Brain (organoid and tissue), 16 donors: ENCODE measurements at places on chromosomes 7 and 10.

DNA sequence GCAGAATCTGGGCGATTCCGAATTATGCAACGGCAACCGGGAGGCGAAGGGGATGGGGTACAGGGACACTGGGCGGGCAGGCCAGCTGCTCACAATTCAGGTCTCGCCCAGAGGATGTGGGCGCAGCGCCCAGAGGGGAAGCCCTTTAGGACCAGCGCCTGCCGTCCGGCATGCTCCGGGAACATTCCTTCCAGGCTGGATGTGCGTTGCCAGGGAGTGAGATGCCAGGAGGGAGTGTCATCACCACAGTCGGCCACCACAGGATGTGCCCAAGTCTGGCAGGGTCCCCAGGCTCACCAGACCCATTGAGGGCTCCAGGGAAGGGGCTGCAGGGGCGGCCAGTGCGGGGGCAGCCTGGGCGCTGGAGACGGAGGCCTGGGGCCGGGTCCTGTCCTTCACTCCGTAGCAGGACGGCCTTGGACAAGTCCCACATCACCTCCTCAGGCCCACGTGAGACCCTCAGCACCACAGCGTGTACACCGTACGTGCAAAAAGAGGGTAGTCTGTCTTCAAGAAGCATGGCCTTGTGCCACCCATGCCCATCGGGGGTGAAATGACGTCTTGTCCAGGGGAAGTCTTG, 63.9 kb downstream of the FOXL3 start:
- peak; percentile 37 for DNase-seq

DNA sequence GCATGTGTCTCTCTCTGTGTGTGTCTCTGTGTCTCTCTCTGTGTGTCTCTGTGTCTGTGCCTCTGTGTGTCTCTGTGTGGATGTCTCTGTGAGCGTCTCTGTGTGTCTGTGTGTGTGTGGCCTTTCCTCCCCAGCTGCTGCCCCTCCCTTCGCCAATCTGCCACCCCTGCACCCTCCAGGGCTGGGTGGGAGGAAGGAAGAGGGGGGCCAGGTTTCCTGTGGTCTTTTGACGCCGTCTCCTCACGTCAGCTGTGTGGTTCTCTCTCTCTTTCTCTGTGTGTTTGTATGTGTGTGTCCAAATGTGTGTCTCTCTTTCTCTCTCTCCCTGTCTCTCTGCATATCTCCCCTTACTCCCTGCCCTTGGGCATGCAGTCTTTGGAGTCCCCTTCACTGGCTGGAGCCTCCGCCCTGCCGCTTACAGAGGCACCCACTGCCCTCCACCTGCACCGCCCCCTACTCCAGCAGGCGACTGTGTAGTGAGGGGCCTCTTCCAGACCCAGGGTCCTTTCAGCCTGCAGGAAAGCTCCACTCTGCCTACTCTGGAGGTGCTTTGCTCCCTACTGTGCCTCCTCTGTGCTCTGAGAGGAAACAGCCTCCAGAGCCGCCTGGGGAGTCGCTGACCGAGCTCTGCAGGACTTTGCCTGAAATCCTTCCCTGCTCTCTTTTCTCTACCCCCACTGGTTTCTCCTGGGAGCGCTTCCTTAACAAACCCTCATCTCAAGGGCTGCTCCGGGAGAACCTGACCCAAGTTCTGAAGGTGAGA, 44.2 kb upstream of the C10orf71 start:
- no peak for DNase-seq

DNA sequence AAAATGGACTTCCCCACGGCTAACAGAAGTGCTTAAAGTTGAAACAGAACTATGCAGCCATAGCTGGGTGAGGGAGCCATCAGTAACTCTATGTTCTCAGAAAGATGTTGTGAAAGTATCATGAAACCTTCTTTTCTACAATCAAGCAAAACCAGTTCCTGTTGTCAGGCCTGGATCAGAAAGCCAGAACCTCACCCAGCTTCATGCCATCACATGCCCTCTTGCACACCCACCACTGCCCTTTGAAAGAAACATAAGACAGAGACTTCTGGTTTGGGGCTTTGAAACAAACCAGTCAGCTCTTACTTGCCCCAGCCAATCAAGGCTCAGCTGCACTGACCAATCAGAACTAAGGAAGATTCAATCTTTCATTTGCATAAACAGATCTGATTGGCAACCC, 230.8 kb upstream of the FERD3L start:
- DNase-seq = no peak

DNA sequence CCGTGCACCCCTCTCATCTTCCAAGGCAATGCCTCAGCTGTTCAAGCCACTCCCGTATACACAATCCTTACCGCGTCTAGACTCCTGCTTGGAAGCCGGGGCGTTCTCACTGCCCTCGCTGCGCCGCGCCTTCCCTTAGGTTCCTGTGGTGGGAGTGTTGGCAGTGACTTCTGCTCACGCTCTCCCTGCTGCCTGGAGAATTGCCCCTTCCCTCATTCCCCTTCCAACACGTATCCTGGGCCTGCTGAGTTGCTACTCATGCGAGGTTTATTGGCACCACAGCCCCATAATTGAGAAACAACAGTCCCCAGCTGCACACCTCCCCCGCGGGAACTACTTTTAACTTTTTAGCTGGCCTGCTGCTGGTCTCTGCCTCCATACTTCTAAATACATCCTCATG, 31.9 kb downstream of the RBM17 start:
- DNase-seq = no peak

DNA sequence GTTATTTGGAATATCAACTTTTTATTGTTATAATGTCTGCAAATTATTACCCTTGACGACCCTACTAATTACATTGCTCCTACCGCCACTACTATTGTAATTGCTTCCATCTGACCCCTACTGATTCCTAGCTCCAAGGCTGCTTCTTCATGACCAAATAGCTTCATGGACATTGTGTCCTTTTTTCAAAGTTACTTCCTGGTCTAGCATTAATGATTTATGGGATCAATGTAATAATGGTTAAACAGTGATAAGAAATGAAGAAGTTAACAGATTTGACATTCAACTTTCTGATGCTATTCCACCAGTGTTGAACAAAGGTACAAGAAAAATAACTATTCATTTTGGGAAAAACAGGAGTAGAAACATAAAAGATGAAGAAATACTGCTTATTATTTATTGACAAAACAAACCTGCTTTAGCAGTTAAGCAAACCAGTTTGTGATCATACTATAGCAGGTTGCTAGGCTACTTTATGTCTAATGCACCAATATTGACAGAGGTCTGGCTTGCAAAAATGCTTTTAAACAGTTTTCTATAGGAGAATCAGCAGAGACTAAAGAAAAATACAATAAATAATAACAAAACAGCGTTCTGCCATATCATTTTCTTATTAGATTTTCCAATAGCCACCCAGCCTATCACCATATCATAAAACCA, 125.8 kb downstream of the PCLO start:
- no peak for DNase-seq

DNA sequence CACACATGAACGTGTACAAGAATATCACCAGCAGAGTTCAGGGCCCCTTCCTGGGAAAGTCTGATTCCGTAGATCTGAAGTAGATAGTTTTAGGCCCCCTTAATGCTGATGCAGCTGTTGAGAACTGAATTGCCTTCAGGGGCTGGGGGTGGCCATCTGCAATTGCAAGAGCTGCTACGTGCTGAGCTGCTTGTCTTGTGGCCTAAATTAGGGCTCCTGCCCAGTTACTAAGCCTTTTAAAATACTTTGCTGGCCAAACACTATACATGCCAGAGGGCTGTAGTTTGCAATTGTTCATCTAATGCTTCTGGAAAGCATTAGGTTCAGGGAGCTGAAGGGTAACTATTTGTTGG, 71.7 kb downstream of the TMEM178B start:
- no peak for DNase-seq
